Peyer's patch (tissue), 4 donors: ENCODE measurements at places on chromosomes 6 and 20. TPM values are rescaled to one million over a fixed set of nuclear protein-coding genes. Genes with fewer than 3 reads are reported as not detected.

DNA sequence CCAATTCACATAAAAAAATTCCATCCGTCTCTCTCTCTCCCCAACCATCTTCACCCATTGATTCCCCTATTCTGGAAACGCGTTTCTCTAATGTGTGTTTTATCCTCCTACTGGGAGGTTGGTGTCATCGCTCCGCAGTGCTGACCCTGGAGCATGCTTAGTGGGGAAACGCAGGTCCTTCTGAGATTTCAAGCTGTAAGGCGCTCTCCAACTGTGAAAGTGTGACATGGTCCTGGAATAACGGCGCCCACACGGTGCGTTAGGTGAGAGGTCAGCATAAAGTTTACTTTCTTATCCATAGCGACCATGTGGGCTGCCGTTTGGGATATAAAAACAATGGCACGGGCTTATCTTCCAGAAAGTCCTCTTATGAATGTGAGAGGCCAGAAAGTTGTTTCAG lies 123.9 kb downstream of the WDR27 start:
- DNase-seq = no peak

DNA sequence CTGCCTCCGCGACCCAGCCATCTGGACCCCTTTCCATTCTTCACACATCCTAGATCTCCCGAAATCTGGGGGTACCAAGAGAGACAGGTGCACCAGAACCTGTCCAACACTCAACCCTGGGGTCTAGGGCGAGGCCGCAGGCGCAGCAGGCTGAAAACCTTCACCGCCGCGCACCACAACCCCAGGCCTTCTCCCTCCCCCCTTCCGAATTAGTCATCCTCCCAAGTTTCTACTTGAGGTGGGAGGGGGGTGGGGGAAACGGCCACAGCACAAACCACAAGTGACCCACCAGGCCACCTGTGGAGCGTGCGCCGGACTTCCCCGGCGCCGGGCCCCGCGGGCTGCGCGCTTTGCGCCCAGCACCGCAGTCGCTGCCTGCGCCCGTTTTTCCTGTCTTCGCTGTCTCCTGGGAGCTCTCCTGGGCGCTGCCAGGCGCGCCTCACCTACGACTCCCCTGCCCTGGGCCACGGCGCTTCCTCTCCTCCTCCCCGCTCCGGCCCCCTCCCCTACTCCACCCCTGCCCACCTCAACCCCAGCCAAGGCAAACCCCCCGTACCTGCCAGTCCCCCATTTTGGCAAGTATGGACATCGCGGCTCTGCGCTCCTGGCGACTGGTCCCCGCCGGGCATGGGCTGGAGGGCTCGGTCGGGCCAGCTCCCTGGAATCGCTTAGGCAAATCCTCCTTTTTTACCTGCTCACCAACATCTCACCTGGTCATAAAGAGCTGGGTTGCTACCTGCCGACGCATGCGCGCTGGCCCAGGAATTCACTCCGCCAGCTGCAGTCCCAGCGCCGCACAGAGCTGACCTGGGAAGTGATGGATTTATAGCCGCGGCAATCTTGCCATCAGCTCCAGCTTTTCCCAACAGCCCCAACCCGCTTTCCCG lies 4.2 kb upstream of the TFAP2A start:
- no peak for DNase-seq

DNA sequence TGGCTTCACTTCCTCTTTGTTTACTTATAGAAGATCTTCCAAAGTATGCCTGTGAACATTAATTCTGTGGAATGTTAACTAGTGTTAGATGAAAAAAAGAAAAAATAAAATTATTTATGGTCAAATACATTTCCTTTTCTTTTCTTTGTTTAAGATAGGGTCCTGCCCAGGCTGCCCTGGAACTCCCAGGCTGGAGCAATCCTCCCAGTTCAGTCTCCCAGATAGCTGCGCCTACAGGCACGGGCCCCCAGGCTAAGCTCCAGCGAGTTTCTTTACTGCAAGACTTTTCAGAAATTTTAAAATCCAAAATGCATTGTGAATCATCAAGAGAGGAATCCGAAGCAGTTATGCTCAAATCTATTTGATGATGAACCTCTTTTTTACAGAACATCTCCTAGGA lies 39.3 kb upstream of the IL20RA start:
- no peak for DNase-seq

- DNase-seq = no peak
Observed at GRCh38 chr20:10504994-10505730, 70.1 kb downstream of the SLX4IP start.

- no peak for DNase-seq
Observed at GRCh38 chr6:51292659-51293058, 474.0 kb downstream of the TFAP2B start.

DNA sequence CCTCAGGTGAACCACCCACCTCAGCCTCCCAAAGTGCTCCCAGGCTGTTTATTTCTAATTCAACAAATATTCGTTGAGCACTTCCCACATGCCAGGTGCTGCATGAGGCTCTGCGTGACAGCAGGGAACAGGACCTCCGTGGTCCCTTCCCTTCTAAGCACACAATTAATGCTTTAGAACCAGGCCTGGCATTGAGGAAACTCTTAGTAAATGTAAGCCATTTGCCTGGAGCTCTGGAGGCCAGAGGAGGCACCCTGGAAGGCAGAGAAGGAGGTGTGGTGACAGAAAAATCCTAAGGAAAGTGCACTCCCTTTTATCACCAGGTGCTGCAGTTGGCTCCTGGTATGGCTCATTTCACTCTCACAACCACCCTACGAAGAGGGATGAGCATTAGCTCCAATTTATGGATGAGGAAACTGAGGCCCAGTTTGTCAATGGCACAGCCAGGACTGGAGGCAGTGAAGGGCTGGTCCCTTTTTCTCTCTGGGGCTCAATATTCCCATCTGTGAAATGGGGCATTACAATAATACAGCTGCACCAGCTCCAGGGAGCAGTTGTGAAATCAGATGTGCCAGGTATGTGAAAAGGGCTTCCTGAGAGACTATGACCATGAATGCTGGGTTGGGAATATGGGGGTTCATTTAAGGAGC lies 8.1 kb upstream of the ID1 start:
- no peak for DNase-seq

DNA sequence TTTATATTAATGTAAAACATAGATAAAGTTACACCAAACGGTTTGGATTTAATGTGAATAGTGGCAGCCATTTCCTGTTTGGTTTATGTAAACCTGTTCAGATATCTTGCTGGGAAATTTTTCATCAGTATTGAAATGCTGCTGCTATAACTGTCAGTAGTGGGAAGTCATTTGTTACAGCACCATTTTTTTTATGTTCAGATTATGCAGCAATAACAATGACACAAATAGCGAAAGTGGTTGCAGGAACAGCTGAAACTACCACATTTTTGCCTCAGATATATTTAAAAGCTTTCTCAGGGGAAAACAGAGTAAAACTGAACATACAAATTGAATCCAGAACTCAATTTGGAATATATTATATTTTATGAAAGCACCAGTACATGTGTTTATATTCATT lies 128.8 kb upstream of the SIM1 start:
- no peak for DNase-seq

GRCh38 chr20:40724566-40724965 lies 35.5 kb upstream of the MAFB start:
- DNase-seq = no peak

DNA sequence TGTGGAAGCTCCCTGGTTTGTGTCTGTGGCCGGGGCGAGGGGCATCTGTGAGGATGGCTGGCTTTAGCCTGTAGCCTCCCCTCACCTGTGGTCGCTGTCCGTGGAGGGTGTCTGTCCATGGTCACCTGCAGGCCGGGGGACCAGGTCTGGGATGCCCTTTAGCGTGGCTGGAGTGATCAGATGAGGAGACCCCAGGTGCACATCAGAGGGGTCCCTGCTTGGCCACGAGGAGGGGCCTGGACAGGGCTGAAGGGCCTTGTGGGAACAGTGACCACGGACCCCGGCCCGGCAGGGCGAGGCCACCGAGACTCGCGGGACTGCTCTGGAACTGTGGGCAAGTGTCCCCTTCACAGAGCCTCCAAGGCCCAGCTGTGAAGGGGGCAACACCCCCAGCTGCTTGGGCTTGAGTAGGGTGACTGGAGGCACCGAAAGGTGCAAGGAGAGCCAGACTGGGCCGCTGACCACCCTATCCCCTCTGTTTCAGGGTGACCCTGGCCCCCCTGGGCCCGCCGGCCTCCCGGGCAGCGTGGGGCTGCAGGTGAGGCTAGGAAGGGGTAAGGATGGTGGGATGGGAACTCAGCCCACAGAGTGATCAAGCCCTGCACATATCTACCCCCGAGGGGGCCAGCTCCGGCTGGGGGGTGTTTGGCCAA lies 8.6 kb downstream of the COL9A3 start:
- no peak for DNase-seq

- no peak for DNase-seq
Observed at GRCh38 chr6:84408028-84408427, 180.6 kb upstream of the CEP162 start.

DNA sequence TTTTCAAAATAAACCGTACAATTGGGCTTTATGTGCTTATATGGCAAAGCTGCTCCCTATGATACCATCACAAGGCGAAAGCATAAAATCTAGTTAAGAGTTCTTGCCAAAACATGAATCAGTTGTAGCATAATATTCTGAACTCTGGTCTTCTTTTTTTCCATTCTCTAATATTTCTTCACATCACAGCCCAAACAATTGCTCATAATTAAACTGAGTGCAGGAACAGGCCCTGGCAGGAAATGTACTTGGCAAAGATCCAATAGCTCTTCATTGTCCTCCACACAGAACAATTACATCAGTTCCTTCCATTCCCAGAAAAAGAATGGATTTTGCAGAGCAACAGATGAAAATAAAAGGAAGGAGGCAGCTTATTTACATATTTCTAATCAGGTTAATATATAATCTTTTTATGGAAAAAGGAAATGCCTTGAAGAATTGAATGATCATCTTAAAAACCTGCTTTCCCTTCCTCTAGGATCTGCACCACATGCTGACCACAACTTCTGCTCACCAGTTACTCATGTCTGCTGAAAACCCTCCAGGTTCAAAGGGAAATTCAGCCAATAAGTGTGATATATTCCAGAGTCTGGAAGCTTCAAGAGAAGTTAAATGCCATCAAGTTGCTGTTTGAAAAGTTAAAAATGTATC lies 123.3 kb upstream of the COL21A1 start:
- DNase-seq = no peak

- no peak for DNase-seq
Observed at GRCh38 chr6:33817489-33817888, 13.7 kb upstream of the MLN start.

DNA sequence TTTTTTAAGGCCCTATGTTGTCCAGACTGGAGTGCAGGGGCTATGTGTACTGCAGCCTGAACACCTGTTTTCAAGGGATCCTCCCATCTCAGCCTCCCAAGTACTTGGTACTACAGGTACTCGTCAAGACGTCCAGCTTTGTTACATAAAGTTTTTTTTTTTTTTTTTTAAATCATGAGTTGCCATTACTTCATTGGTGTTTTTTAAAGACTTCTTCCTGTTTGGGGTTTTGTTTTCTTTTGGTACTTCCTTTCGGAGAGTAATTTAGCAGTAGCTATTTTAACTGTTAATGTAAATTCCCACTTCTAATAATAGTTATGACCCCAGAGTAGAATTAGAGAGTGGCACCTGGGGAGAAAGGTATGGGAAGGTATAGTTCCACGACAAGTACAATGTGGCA lies 10.5 kb downstream of the ZNFX1 start:
- DNase-seq = no peak

DNA sequence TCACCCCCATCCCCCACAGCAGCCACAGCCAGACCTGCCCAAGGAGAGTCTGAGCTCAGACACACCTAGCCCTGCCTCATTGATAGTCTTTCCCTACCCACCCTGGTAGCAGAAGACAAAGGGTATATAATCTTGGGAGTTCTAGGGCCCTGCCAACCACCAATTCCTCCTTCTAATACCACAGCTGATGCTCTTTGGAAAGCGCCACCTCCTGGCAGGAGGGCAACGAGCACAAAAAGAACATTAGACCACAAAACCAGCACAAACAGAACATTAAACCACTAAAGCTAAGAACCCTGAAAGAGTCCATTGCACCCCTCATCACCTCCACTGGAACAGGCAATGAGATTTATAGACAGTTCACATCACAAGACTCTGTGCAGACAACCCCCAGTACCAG lies 195.8 kb upstream of the FUT9 start:
- DNase-seq = no peak

DNA sequence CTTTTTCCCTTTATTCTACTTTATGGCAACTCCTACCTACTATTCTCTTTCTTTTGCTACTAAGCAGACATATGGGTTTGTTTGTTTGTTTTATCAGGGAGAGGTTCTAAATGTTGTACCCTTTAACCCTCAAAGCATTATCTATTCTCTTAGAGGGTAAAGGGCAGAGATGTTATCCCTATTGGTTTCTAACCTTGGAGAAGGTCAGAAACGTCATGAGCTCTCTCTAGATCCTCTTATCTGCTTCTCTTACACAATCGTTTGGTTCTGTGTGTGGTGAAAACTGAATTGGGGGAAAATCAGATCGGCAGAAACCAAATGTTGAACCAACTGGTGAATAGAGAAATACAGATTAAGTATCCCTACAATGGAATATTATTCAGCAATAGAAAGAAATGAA lies 6.4 kb upstream of the MPC1 start:
- no peak for DNase-seq

DNA sequence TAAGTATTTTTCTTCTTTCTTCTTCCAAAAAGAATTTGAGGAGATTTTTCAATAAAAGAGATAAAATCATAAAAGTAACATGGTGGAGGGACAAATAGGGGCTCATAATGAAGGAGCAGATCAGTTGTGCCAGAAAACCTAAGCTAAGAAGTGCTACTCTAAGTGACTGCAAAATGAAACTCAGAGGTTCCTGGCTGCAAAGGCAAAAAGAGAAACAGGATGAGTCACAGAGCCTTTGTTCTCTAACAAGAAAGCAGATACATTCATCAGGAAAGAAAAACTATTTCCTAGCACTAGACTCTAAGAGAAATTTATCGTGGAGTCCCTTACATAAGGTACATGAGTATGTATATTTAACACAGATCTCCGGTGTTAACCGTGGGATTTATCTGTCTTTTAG lies 49.8 kb downstream of the TSHZ2 start:
- DNase-seq = no peak

DNA sequence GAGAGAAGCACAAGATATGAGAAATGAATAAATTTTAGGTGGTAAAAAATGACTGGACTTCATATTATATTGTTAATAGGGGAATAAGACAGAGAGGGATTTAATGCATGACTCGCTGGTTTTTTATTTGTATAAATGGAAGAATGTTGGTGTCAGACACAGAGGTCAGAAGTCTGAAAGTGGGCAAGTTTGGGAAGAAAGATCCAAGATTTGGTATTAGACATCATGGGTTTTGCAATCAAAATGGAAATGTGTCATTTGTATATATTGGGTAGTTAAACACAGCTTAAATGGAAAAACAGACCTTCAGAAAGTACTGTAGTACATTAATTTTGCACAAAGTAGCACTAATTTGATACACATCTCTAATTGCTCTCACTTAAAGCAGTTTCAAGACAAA lies 96.2 kb downstream of the EYA4 start:
- DNase-seq = no peak

The DLK2 gene
- not detected for total RNA-seq

The PBOV1 gene
- total RNA-seq = not detected

The C2 gene
- total RNA-seq = 24.8 TPM

The ANKRD66 gene
- not detected for total RNA-seq

The C6orf58 gene
- not detected for total RNA-seq

The FYN gene
- total RNA-seq = 249 TPM

The OCSTAMP gene
- total RNA-seq = not detected

The ADGRG6 gene
- 15.7 TPM for total RNA-seq

The CDSN gene
- total RNA-seq = not detected

The SLC22A7 gene
- not detected for total RNA-seq

The PLEKHG1 gene
- 53.1 TPM for total RNA-seq

The SIRPD gene
- not detected for total RNA-seq

The C20orf202 gene
- total RNA-seq = 1.7 TPM

The SEL1L2 gene
- total RNA-seq = not detected

The DEFB124 gene
- not detected for total RNA-seq
